Stimulated activated CD8-positive, alpha-beta memory T cell treated with anti-CD3 and anti-CD28 coated beads, Interleukin-4, amount 100 ng/mL, for 1 hour (primary cell): ENCODE measurements at places on chromosomes 5 and 9.

DNA sequence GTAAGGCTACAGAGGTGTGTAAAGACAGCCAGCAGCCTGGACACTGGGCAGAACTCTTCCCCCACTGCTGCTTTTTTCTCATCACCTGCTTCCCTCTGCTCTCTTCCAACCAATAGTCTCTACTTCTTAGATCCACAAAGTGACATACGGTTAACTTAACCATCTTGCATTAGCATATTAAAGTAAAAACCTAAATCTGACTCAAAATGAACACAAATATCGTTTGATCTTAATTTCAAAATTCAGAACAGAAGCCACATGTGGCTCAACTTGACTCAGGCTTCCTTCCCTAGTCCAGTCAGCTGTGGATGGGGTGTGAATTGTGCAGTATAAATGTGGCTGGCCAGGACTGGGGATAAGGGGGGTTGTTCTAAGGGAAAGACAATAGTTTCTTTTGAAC lies 114.3 kb downstream of the STARD4 start:
- DNase-seq: no peak

- no peak for DNase-seq
Observed at GRCh38 chr5:56481428-56482357, 248.6 kb upstream of the ANKRD55 start.

DNA sequence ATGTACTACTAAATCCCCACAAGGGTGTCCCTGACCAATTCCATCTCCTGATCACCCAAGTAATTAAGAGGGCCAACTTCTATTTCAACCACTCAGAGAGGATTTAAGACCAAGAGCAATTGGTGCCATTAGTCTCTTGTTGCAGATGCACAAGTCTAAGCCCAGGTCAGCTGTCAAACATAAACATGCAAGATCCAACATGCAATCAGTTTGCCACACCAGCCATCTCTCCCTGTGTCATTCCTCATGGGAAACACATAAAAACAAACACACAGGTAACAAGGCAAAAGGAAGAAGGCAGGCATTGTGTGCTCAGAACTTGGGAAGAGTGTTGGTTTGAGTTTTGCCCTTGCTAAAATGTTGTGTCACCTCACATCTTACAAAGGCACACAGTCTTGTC lies 139.2 kb downstream of the SPOCK1 start:
- no peak for DNase-seq

GRCh38 chr5:17761326-17761725 lies 127.1 kb downstream of the TAF11L14 start:
- no peak for DNase-seq

DNA sequence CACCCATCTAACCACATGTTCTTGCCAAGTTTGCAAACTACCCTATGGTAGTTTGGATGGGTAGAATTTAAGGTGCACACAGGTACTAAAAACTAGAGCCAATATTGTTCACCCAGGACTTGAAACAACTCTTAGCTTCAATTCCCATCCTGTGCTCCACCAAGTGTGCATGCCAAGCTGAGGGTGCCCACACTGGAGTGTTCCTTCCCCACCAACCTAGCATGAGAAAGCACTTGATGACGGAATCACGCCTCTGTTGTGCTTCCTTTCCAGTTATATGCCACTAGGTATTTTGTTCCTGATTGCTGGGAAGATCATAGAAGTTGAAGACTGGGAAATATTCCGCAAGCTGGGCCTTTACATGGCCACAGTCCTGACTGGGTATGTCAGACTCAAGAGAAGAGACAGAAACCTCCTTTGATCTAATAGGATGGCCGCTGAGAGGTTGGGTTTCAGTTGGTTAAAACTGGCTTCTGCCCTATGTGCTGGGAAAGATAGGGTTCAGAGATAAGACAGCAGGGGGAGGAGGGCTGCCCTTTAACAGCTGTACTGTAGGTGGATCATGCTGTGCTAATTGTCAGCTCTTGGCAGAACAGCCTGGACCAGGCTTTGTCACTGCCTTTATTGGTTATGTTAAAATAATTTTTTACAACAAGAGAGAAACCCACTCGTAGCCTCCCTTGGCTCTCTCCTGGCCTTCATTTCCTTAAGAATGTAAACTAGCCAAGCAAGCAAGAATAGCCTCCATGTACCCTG lies 83.5 kb downstream of the SLC1A1 start:
- DNase-seq: no peak

- DNase-seq: no peak
Observed at GRCh38 chr9:100211476-100211875, 112.4 kb downstream of the INVS start.

DNA sequence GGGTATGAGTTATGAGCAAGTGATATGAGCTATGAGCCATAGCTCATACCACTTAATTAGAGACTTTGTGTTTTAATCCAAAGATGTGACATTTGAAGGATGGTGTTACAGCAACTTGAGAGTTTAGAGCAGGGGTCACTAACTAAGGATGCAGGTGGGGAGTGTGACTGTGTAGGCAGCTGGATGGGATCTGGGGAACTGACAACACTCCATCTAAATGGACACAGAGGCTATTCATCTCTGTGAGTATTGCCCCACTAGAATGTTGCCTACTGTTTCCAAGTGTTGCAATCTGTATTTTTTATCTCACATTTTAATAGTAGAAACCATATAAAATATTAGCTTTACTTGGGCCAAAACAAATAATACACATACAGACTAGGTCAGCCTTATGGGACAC lies 488.1 kb upstream of the DAB2 start:
- no peak for DNase-seq

- DNase-seq: no peak
Observed at GRCh38 chr9:128841694-128842492, 12.3 kb upstream of the SPOUT1 start.

DNA sequence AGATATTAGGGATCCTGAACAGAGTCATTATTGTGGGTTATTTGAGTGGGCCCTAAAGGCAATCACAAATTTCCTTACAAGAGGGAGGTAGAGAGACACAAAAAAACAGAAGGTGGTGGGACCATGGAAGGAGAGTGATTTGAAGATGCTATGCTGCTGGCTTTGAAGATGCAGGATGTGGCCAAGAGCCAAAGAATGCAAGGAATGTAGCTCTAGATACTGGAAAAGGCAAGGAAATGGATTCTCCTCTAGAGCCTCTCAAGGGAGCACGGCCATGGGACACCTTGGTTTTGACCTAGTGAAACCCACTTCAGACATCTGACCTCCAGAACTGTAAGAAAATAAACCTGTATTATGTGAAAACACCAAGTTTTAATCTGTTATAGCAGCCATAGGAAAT lies 53.8 kb downstream of the TTC39B start:
- DNase-seq: no peak

DNA sequence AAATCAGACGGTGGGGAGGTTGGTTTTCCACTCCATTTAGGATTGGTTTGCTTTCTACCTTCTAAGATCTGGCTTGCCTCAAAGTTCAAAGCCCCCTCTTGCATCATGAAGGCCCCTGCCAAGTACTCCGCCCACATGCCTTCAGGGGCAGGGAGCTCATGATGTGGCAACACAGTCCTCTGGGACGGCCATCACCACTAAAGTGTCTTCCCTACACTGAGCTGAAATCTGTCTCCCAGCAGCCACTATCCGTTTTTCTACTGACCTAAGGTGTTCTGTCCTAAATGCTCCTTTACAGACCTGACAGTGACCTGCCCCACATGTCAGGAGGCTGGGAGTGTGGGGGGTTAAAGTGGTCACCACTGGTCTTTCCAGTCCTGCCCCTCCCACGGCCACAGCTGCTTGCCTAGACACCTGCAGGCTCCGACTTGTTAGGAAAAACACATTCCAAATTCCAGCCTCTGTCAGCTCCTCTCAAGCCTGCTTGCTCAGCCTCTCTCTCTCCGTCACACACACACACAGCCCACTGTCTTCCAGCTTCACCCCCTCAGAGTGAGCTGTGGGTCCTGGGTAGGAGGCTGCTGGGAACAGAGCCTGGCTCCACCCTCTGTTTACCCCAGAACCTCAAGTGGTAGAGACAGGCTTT lies 44.9 kb downstream of the SHB start:
- no peak for DNase-seq

DNA sequence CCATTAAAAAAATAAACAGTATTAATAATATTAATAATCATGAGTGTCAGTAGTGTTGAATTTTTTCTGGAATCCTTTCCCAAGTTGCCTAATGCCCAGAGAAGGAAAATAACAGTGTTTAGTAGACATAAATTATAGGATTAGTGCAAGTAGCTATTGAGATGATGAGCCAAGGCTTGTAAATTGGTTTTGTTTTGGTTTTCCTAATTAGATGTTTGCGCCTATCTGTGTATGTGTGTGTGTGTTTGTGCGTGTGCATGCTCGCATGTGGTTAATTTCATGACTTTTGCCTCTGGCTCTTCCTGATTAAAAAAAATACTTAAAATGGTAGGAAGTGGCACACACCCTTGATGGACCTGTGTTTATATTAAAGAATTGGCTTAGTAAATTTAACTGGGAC lies 55.4 kb downstream of the FXN start:
- DNase-seq: no peak

- no peak for DNase-seq
Observed at GRCh38 chr9:106156465-106156864, 462.1 kb downstream of the TMEM38B start.

DNA sequence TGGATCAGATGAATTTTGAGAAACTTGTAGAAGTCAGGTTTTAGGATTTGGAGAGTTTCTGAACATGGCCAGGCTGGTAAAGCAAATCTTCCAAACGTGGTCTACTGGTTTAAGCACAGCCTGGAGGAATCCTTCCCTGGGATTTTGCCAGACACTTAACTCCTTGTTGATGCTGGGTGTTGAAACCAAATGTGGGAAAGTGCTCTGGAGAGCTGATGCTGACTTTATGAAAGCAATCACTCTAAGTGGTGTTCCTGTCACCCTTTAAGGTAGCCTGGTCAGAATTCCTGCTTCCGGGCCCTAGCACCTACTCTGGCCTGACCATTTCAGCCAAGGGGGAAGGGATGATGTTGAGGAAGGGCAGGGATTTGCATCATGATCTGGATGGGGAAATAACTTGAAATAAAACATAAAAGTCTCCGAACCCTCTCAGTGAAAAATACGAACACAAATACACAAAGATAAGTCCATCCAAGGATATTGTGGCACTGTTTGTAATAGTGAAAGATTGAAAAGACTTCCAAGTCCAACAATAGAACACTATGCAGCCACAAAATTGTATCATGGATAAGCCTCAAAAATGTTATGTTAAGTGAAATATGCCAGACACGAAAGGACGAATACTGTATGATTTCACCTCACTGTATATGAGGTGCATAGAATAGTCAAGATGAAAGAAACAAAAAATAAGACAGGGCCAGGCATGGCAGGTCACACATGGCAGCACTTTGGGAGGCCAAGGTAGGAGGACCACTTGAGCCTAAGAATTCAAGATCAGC lies 57.7 kb downstream of the PDE6A start:
- DNase-seq: no peak

- DNase-seq: no peak
Observed at GRCh38 chr9:77585335-77585786, 62.8 kb downstream of the GNA14 start.

DNA sequence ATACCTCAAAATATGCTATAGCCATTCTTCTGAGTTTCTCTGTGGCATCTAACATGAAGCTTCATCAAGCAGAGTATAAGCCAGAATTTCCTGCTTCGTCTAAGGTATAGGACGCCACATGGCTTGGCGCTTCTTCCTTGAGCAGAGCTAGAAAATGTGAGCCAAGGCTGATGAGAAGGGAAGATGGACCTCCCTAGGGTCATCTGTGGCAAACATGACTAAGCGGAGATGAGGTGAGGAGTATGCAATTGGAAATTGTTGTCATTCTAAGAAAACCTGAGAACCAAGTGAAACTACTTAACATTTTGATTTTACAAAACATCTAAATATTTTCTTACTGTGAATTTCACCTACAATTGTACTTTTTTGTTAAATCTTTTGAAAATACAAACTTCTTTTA lies 466.5 kb downstream of the PSAT1 start:
- no peak for DNase-seq

GRCh38 chr9:135448663-135449100 lies 30.9 kb upstream of the PPP1R26 start:
- no peak for DNase-seq

DNA sequence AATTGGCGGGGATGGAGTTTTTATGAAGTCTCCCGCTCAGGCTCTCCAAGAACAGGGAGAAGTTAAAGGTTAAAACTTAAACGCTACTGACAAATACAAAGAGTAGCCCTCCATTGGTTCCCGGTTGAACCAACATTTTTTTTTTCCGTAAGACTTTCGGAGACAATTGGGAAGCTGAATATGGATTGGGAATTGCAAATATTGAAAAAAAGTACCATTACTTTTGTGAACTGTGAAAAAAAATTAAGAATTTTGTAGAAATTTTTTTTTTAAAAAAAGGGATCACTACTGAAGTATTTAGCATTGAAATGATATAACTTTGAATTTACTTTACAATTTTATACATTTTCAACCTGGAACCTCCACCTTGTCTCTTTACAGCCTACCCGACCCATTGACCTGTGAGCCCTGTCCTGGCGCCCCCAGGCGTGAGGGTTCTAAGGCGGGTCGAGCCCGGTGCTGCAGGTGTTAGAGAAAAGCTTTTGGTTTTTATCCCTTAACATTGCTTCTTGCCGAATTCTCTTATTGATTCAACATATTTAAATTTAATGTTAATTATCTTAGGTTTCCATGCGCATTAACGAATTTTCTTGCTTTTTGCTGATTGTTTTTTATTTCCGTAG lies 448 bp upstream of the ZNF782 start:
- no peak for DNase-seq

DNA sequence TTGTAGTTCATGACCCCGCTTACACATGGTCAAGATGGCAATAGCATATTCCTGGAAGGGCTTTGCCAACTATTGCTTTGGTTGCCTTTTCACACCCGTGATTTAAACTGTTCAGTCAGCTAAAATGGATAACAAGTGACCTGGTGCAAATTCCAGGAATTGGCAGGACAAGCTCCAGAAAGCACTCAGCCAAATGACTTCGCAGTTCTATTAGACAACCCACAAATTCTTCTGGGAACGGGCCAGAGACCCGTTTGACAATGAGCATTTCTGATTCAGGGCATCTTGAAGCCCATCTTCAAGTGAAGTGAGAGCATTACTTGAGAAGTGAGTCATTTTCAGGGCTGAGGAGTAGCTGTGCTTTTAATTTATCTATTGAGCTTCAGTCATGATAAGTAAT lies 165.0 kb downstream of the DROSHA start:
- no peak for DNase-seq

DNA sequence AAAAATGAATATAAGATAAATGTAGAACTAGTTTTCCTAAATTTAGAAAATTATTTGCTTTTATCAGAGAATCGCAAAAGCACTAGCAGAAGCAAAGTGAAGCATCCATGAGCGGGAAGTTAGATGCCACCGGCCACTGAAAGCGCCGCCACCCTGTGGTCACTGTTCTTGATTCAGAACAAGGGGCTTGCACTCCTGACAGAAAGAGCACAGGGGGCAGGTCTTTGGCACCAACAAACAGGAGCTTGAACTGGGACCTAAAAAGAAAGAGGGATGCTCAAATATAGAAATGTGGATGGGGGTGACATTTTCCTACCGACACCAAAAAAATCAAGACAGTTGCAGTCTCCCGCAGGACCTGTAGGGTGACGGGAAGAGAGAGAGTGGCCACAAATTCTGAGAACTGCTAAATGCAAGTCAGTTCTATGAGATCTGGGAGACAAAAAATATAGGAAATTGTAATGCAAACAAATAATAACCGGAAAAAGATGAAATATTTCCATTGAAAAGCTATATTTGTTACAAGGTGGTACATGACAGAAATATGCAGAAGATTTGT lies 144.3 kb downstream of the CDH12 start:
- no peak for DNase-seq

- DNase-seq: no peak
Observed at GRCh38 chr9:12554636-12555035, 138.5 kb upstream of the TYRP1 start.

GRCh38 chr9:2645569-2645968 lies 24.0 kb downstream of the VLDLR start:
- DNase-seq: no peak

- no peak for DNase-seq
Observed at GRCh38 chr9:114472765-114473446, 32.4 kb downstream of the WHRN start.
